Tibial nerve (tissue), 4 donors: ENCODE measurements at places on chromosomes 2 and 18. TPM values are rescaled to one million over a fixed set of nuclear protein-coding genes. Genes with fewer than 3 reads are reported as not detected.

Gene DSC1
- not detected for total RNA-seq

Gene MOGAT1
- not detected for total RNA-seq

Gene GREB1L
- 17.8 TPM for total RNA-seq

Gene CGREF1
- 9.8 TPM for total RNA-seq

Gene CYTIP
- 9.3 TPM for total RNA-seq

Gene ERBB4
- total RNA-seq: 2.8 TPM

Gene SLC5A7
- total RNA-seq: not detected

Gene VAMP8
- total RNA-seq: 9.4 TPM

Gene ZC3H8
- total RNA-seq: 7.7 TPM
